ENCODE measurements at places on chromosomes 5 and 9. TPM values are rescaled to one million over a fixed set of nuclear protein-coding genes. Genes with fewer than 3 reads are reported as not detected.
A peak's percentile ranks its signal among the peaks of the same experiment; 100 is the strongest.

The ANKRD18B gene
- total RNA-seq, result 0.17 TPM

The C5orf58 gene
- total RNA-seq, result not detected

The OTULINL gene
- 0.17 TPM for total RNA-seq

The PLK2 gene
- 835 TPM for total RNA-seq

The SPATA31C1 gene
- not detected for total RNA-seq

The SLC36A2 gene
- total RNA-seq, result not detected

The AKNA gene
- 9.8 TPM for total RNA-seq

DNA sequence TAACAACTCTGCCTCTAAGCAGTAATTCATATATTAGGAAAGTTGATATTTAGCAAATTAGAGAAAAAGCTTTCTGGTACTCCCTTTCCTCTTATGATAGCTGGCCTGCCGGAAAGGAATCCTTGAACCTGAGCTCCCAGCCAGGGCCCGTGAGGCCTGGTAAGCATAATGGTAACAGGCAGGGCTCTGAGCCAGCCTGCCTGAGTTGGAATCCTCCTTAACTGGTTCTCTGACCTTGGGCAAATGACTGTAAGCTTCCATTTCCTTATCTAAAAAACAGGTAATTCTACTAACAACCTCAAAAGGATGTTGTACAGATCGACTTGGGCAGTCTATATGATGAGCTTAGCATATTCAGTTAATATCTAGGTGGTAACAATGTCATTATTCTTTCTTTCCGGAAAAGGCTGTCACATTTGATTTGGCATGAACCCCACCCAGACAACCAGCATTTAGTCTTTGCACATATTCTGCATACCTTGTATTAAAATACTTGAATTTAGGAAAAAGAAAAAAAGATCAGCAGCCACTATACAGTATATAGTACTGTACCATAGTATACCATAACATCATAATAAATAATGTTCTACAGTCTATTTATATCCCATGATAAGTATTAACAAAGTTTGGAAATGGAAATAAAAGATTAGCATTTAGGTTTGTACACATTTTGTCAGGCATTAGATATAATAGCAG lies 55.7 kb upstream of the MAP3K1 start:
- DNase-seq, result no peak

DNA sequence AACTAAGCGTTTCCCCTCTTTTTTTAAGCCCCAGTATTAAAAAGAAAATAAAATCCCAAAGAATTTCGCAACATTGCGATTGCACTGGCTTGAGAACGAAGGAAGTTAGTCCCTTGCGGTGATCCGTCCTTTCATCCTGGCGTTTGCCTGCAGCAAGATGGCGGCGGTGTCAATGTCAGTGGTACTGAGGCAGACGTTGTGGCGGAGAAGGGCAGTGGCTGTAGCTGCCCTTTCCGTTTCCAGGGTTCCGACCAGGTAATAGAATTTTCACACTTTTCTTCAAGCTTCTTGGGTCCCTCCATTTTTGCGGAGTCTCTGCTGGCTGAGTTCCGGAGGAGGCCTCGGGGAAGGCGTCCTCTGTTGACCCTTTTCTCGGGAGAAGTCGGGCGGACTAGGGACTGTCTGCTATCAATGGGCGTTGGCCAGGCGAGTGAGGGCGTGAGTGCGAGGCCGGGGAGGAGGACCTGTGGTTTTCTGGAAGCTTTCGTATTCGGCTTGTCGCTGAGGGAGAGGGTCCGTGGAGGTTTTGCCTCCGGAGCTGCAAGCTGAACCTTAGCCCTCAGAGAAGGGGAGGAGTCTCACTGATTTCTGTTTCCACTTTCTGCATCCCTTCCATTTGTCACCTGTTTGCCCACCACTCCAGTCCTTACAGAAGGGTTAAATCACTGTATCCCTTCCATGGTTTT lies at the start of gene NDUFS4:
TSS of gene NDUFS4 (plus strand) at position 134 of the 686 bp plus-strand sequence. CDS start at position 158, 24 bp downstream.
- peak; percentile 96 for DNase-seq

- peak; percentile 88 for DNase-seq
Observed at GRCh38 chr5:74272831-74273451, 367.6 kb downstream of the ENC1 start.

- DNase-seq, result no peak
Observed at GRCh38 chr5:9241479-9242305, 304.2 kb downstream of the SEMA5A start.

- no peak for DNase-seq
Observed at GRCh38 chr5:22258139-22258538, 595.0 kb downstream of the CDH12 start.

GRCh38 chr5:151751091-151751490 lies 7.3 kb downstream of the ATOX1 start:
- DNase-seq, result no peak

DNA sequence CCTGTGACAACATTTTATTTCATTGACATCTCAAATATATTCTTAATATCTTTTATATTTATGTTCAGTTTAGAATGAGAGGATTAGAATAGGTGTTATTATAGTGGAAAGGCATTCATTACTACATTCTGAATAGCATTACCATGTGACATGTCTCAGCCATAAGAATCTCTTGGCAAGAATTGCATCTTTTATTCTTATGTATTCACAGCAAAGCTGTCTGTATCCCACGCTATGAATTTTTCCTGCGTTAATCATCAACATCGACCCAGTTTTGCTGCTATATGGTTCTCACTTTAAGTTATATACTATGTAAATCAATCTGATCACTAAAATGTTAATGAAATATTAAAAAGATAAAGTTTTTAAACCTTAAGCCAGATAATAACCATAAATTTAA lies 248.6 kb downstream of the TMEM232 start:
- DNase-seq, result no peak

- DNase-seq, result peak; percentile 58
Observed at GRCh38 chr5:137735555-137736284, at the start of gene KLHL3. Gene KLHL3, minus strand, starts transcription at chr5:137736089. Its CDS starts 443 bp downstream, at chr5:137735646.

GRCh38 chr9:1042466-1042865 lies 7.7 kb upstream of the DMRT2 start:
- DNase-seq, result no peak

DNA sequence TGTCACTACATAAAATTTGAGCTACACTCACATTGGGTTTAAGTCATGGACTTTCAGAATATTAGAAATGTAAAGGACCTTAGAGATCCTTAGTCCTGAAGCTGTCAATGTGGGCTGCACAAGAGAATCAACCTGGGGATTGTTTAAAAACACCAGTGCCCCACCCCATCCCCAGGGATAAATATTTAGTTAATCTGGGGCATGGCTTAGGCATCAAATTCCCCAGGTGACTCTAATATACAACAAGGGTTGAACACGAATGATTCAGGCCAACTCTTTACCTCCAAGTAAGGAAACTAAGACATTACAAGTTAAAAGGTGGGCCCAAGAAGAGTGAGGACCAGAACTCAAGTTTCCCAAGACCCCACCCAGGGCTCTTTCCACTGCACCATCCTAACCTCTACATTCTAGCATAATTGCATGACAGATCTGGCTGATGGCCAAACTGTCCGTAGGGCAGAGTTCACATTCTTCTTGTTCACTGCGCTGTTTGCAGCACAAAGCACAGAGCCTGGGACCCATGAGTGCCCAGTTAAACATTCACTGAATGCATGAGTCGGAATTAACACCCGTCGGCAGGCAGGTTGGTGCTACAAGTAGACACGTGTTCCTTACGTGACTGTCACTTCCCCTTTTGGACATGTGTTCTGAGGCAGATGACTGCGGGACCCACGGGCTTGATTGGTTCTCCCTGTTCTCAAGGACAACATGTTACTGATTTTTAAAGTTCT lies 25.2 kb downstream of the CYFIP2 start:
- DNase-seq, result no peak

DNA sequence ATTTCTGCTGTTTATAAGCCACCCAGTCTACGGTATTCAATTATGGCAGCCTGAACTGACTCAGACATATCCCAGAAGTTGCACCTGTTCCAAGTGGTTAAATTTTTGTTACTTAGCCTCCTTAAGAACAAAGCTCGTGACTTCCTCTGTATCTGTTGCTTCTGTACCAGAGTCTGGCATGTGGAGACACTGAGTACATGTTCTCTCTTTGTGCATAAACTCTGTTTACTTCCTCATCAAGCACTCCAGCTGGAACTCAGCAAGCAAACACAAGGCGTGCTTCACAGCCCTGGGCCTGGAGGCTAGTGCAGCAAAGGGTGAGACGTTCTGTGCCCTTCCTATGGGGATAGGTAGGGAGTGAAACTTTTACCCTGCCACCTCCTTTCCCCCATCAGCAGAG lies 19.0 kb downstream of the C9orf152 start:
- DNase-seq, result peak; percentile 45

DNA sequence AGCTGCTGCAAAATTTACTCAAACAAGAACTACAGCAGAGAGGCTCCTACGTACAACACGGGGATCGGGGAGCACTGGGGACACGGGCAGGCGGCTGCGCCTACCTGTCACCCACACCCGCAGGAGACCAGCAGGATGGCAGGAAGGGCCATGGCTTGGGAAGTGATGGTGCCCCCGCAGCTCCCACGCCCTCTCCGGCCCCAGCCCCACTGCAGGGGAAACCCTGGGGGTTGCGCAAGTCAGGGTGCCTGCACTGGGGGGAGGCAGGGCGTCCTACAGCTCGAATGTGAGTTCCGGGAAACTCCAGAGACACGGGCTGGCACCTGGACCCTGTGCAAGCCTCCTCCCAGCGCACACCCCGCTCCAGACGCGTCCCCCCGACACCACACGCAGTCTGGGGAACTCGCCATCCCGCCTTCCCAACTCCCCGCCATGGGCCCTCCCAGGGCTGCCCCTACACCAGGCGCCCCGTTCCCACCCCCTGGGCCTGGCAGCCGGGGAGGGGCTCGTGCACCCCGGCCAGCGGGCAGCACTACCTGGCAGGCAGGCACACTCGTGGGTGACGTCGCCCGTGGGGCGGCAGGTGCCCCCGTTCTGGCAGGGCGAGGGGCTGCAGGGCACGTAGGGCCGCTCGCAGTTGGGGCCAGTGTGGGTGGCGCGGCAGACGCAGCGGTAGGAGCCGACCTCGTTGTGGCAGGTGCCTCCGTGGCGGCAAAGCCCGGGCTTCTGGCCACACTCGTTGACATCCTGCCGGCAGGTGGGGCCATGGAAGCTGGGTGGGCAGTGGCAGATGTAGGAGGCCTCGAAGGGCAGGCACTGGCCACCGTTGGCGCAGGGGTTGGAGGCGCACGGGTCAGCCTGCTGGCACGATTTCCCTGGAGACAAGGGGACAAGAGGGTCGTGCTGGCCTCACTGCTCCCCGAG lies 23.3 kb downstream of the NOTCH1 start:
- no peak for DNase-seq

GRCh38 chr9:110545705-110546104 lies 33.8 kb downstream of the SVEP1 start:
- no peak for DNase-seq

DNA sequence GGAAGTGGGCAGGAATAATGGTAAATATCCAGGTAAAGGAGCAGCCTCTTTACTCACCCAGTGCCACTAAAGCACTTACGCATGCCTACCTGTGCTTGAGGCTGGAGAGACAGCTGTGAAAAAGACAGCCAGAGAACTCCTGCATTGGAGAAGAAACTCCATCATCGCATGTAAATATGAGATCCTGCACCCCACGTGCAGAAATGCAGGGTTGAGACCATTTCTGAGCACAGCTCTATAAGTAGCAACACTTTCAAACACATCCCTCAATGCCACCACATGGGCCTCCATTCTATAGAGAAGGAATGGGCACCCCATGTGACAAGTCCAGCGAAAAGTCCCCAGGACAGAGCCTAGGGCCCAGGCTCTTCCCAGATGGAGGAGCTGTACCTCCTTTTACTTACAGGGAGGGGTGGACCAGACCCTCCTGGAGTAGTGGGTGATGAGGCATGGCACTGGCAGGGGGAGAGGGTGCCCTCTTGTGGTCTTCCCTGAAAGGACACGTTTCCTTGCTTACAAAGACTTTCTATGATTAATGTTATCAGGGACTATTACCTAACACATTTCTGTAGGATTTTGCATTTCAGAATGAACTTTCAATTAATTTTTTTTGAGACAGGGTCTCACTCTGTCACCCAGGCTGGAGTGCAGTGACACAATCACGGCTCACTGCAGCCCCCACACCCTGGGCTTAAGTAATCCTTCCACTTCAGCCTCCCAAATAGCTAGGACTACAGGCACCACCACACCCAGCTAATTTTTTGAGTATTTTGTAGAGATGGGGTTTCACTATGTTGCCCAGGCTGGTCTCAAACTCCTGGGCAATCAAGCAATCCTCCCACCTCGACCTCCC lies 55.3 kb upstream of the IL17B start:
- DNase-seq, result peak; percentile 76

GRCh38 chr9:120900824-120901223 lies 23.8 kb upstream of the PHF19 start:
- DNase-seq, result no peak

DNA sequence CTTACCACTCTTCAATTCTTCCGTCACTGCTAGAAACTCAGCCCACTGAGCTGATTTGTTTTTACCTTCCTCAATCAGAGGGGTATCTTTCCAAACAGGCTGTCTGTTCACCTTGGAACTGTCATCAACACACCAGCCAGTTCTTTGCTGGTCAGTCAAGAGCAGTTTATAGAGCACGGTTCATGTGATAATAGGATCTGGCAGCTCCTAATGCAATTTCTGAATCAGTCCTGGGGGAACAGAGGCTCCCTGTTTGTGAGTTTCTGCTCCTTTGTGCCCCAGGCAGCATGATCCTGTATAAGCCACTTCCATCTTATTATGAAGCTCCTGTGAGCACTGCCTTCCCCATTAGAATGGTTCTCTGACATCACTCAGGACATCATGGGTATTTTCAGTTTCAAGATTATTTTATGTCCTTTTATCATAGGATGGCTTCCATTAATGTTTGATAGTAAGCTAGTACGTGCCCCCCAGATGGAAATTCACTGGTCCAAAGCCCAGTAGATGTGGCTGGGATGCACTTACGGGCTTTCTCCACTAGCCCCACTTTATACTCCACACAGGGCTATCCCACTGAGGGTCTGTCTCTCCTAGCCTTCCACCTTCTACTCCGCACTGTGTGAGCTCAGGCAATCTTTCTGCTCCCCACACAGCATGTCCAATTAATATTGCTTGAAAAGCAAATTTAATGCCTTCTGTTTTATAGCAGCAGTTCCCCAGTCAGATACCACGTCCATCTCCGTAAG lies 85.5 kb upstream of the SPIN1 start:
- DNase-seq, result no peak

GRCh38 chr9:127711831-127712274 lies 3.6 kb downstream of the PTRH1 start:
- DNase-seq, result no peak
